Right atrium auricular region (tissue), 2 donors: ENCODE measurements at places on chromosomes 1 and 21.
A peak's percentile ranks its signal among the peaks of the same experiment; 100 is the strongest.

DNA sequence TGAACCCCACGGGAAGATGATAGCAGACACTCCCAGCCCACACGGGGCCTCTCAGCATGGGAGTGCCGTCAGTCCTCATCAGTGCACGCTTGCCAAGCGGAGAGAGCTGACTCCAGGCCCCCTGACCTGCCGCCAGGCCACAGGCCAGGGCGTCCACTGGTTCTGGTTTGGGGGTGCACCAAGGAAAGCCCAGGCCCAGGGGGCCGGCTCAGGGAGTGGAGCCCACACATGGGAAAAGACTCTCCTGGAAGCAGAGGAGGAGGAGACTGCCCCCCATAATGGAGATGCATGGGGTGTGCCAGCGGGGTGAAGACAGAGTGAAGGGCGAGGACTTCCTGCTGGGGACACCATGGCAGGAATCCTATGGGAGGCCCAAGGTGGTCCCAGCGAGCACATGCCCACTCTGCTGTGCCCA is 6.4 kb downstream of the TRIM11 start:
- DNase-seq: no peak

GRCh38 chr1:173134800-173135199 is 72.3 kb downstream of the TNFSF4 start:
- DNase-seq: no peak

DNA sequence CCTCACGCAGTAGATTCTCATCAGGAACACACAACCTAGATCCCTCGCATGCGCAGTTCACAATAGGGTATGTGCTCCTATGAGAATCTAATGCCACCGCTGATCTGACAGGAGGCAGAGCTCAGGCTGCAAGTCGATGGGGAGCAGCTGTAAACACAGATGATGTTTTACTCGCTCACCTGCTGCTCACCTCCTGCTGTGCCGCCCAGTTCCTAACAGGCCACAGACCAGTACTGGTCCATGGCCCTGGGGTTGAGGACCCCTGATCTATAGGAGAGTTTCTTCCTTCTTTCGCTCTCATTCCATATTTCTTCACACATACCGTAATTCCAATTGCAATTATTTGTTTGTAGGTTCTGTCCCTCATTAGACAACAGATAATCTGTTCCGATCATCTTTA is 103.4 kb downstream of the CLEC20A start:
- no peak for DNase-seq

GRCh38 chr21:40678681-40679284 is 168.2 kb downstream of the DSCAM start:
- DNase-seq: no peak

- DNase-seq: no peak
Observed at GRCh38 chr1:119882132-119883049, 13.9 kb downstream of the ADAM30 start.

GRCh38 chr21:34800797-34801518 is 132.2 kb downstream of the CLIC6 start:
- no peak for DNase-seq

DNA sequence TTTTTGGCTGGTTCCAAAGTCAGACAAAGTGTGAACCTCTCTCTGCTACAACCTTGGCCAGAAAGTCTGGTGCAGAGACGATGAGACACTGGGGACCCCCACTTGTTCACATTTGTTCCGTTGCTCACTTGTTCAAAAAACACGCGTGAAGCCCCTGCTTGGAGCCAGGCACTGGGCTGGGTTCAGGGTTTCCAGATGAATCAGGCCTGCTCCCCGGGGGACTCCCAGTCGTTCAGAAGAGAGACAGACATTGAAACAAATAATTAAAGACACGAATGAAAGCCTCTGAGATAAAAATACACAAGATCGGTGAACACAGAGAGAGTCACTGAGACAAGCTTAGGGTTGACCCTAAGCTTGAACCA is 101.5 kb upstream of the RUNX3 start:
- DNase-seq: no peak

GRCh38 chr1:116571215-116571919 is 541 bp upstream of the CD58 start:
- no peak for DNase-seq

GRCh38 chr21:17045214-17045853 is 467.5 kb upstream of the CXADR start:
- no peak for DNase-seq

GRCh38 chr1:161226320-161226711 is 456 bp downstream of the TOMM40L start:
- DNase-seq: no peak

DNA sequence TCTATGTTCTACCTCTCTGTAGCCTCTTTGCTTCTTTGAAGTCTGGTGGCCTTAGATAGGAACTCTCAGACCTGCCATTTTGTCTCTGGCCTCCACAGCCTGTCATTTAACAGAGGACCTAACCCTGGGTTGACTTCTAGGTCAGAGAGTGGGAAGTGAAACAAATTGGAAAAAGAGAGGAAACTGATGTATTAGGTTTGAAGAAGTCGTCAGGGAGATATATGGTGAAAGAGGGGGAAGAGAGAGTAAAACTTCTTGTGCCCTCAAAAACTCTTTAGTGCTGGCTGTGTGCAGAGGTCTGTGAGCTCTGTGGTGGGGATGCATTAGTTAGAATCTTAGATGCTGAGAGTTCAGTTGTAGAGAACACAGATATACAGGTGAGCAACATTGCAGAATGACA is 30.2 kb upstream of the CD1D start:
- peak; percentile 54 for DNase-seq

GRCh38 chr1:47579809-47580208 is 142.0 kb downstream of the FOXD2 start:
- no peak for DNase-seq

DNA sequence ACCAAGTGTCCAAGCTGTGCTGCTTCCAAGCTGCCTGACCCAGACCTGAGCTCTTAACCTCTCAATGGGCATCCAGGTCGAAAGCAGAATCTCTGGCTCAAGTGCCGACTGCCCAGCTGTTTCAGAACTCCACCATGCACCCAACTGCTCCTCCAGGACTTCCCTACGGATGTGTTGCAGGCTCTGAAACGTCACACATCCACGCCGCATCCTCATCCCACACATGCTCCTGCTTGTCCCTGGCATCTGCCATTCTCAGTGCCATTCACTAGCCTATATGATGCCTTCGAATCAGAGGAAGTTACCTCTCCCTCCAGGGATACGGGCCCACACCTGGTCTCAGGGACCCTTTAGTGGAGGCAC is 11.2 kb downstream of the PDZK1IP1 start:
- DNase-seq: no peak

GRCh38 chr1:157485793-157486192 is 66.5 kb downstream of the FCRL5 start:
- no peak for DNase-seq

GRCh38 chr1:159902541-159902940 is 2.6 kb upstream of the CFAP45 start:
- DNase-seq: no peak

- no peak for DNase-seq
Observed at GRCh38 chr21:46229133-46229922, 754 bp upstream of the LSS start.

DNA sequence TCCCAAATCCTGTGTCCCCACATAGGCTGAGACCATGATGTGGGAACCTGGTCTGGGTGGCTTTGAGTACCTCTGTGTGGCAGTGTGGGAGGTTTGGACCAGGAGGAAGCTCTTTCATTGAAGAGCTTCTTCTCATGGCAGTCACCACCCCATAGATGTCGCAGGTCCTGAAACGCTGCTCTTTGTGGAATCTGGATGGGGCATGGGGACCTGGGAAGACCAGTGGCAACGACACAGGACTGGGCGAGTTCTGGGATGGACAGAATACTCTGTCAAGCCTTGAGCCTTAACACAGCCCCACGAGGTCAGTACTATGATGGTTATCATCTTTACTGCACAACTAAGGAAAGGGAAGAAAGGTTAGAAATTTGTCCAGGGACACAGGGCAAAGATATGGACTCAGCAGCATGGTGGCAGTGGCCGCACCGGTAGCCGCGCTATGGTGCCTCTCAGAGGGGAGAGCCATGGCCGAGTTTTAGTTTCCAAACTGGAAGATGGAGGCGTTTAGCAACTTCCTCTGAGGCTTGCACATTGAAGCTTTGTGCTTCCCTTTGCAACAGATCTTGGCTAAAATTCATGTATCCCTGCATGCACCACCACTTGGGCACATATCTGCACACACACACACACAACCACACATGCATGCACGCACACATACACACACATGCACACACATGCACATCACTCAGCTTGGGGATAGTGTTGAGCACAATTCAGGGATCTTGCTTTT is 117.7 kb upstream of the C1orf174 start:
- DNase-seq: peak; percentile 32

- no peak for DNase-seq
Observed at GRCh38 chr1:110771245-110772022, 96.7 kb upstream of the KCNA3 start.

GRCh38 chr1:9388335-9389180 is 95.9 kb downstream of the SPSB1 start:
- no peak for DNase-seq

DNA sequence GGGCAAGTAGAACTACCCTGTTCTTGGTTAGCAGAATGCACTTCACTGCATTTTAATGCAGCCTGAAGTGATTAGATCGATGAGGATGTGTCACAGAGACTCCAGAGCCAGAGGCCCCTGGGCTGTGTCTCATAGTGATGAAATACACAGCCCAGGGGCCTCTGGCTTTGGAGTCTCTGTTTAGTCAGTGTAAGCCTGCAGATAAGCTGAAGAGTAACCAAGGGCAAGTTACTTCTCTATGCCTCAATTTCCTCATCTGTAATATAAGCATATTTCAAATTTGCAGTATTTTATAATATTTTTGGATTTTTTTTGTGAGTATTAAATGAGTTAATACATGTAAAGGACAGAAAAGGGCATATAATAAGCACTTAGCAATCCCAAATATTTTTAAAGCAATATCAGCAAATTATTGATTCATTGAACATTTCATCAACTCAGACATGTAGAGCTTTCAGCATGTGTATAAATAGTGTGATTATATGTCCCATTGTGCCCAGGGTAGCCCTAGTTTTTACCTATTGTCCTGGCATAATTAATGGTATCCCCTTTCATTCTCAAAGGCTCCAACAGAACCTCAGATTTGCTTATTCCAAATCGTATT is 23.6 kb upstream of the APOBEC4 start:
- DNase-seq: no peak

- DNase-seq: no peak
Observed at GRCh38 chr1:25724201-25724600, 75.8 kb upstream of the SELENON start.

DNA sequence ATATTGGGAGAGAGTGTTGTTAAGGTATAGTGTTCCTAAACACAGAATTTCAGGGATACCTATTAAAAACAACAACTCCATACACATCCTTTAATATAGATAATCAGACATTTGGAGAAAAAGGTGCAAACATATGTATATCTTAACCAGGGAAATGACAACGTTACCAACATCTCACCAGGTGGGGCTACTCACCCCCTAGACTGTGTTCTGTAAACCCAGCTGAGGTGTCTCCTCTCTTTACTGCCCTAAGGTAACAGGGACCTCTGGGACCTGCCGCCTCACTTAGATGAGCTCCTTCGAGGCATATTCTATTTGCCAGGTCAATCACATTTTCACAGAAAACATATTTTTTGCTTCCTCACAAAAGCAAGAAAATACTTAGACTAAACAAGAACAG is 13.4 kb downstream of the RRAGC start:
- no peak for DNase-seq

GRCh38 chr1:187891993-187892682 is 1063.4 kb downstream of the PLA2G4A start:
- no peak for DNase-seq

DNA sequence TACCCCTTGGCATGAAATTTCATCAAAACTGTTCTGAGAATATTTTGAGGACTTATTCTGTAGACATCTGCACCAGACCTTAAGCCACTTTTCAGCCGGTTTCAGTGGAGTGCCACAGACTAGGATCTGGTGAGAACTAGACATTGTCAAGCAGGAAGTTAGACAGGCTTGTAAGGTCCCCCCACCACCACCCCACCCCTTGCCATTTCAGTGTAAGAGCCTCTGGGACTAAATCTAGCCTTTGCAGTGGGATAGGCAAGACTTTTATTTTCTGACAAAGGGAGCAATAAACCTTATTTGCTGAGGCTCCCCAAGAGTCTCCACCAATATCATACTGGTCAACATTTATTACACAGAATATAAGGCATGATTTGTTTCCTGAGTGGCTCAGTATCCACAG is 77.9 kb upstream of the EXO1 start:
- no peak for DNase-seq

GRCh38 chr1:17045150-17045549 is 8.7 kb downstream of the SDHB start:
- no peak for DNase-seq

DNA sequence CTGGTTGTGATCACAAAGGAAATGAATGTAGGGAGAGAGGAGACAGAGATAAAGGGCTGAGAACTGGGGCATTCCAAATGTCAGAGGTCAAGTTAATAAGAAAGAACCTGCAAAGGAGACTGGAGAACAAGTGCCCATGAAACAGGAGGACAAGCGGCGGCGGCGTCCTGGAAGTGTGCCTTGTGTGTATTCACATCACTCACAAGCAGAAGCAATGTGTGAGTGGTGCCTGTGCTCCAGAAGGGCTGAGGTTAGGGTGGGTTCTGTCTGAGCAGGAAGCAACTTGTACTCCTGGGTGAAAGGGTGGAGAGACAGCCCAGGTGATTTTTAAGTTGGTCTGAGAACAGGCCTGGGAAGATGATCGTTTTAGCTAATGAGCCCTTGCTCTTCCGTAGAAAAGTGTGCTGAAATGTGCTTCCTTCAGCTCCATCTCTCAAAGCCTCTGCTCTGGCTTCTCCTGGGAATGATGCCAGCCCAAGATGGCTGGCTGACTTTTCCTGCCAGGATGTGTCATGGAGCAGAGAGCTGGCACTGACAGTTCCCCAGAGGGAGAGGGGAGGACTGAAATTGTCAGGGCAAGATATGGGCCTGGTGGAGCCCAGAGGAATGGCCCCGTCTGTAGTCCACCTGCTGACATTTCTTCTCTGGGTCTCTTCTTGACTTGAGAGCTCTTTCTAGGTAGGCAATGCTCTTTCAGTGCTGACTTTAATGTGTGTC is 25.1 kb upstream of the PLEKHA6 start:
- DNase-seq: no peak

DNA sequence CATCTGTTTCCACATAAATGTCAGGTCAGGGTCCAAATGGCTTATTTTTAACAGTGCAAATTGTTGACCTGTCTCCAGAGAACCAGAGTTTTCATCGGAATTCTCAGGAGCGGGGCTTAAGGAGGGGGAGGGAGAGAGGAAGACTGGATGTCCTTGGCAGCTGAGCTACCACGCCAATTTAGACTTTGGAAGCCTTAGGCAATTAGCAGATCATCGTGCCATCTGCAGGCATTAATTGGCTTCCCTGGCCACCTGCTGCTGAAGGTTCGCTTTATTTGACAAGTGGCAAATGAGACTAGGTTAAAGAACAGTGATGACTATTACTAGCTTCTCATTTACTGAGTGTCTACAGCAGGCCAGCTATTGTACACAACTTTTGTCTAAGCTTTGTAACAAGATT is 43.7 kb downstream of the HLX start:
- DNase-seq: no peak

GRCh38 chr1:178337091-178337706 is 159.6 kb downstream of the CLEC20A start:
- DNase-seq: no peak

- DNase-seq: no peak
Observed at GRCh38 chr1:43058545-43059360, 100.1 kb upstream of the SLC2A1 start.
